ENCODE measurements at places on chromosomes 5 and 9.

GRCh38 chr9:24901319-24901718 lies 355.6 kb upstream of the IZUMO3 start:
- DNase-seq = no peak

GRCh38 chr5:31196309-31196708 lies 2.8 kb downstream of the CDH6 start:
- no peak for DNase-seq

DNA sequence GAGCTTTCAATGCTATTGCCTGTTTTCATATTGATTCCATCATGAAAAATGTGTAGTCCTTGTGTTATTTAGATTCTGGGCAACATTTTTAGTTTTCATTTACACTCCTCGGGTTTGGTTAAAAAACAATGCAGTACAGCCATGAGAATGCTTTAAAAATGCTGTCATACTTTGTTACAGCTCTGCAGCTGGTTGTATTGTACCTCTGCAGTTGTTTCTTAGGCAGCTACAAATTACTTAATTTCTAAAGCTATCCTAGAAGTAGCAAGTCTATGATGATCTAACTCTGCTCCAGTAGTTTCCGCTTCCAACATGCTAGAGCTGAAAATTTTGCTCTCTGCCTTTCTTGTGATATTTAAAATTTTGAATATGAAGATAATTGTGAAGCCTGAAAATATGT lies 20.2 kb downstream of the SNX18 start:
- DNase-seq = no peak

GRCh38 chr5:149011084-149011483 lies 51.8 kb downstream of the SH3TC2 start:
- no peak for DNase-seq

GRCh38 chr9:129336130-129336528 lies 158.1 kb upstream of the IER5L start:
- no peak for DNase-seq

DNA sequence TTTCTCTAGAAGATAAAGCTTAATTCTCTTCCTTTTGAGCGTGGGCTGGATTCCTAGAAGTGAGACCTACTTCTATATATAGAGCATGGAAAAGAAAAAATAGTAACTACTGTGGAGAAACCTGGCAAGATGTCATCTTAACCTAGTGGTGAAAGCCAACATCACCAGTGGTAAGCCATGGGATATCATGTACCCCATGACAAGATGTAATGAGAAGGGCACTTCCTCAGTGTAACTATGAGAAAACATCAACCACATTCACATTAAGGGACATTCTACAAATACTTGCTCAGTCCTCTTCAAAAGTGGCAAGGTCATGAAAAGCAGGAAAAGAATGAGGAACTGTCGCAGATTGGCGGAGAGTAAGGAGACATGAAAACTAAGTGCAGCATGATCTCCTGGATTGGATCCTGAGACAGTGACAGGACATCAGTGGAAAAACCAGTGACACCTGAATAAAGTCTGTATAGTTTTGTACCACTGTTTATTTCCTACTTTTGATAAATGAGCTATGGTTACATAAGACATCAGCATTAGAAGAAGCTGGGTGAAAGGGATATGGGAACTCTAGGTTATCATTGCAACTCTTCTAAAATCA lies 65.4 kb downstream of the PRRC1 start:
- DNase-seq = no peak

DNA sequence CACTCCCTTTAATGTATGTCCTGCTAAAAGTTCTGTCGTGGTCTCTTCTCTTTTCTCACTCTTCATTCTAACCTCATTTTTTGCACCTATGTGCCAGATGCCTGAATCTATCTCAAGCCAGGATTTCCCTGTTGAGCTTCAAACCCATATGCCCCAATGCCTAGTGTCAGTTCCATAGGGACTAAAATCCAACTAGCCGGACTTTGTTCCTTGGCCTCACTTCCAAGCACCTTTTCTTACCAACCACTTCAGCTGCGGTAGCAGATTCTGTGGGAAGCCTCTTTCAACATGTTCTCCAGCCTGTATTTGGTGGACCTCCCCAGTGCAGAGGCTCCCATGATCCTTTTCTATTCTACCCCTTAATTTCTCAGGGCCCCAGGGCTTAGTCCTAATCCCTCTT lies 17.5 kb downstream of the C9orf57 start:
- no peak for DNase-seq

- no peak for DNase-seq
Observed at GRCh38 chr9:98209530-98209929, 17.1 kb upstream of the CORO2A start.

DNA sequence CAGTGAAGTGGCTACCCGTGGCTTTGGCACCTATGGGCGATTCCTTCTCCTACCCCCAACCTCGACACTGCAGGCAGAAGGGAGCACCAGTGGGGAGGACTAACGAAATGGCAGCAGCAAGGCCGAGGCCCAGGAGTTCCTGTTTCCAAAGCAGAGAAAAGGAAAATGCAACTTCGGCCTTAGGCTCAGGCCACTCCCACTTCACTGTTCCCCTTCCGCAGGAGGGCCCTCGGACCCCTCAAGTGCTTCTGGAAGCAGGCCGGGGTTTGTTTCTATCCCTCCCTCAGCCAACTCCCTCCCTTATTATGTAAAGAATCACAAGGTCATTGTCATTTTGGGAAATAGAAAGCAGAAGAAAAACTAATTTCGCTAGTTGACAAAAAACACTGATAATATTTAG lies 36.4 kb upstream of the NKX2-5 start:
- DNase-seq = no peak

GRCh38 chr5:2686321-2687124 lies 65.0 kb downstream of the IRX2 start:
- DNase-seq = no peak

GRCh38 chr9:119148855-119149254 lies 220.4 kb downstream of the BRINP1 start:
- DNase-seq = no peak

DNA sequence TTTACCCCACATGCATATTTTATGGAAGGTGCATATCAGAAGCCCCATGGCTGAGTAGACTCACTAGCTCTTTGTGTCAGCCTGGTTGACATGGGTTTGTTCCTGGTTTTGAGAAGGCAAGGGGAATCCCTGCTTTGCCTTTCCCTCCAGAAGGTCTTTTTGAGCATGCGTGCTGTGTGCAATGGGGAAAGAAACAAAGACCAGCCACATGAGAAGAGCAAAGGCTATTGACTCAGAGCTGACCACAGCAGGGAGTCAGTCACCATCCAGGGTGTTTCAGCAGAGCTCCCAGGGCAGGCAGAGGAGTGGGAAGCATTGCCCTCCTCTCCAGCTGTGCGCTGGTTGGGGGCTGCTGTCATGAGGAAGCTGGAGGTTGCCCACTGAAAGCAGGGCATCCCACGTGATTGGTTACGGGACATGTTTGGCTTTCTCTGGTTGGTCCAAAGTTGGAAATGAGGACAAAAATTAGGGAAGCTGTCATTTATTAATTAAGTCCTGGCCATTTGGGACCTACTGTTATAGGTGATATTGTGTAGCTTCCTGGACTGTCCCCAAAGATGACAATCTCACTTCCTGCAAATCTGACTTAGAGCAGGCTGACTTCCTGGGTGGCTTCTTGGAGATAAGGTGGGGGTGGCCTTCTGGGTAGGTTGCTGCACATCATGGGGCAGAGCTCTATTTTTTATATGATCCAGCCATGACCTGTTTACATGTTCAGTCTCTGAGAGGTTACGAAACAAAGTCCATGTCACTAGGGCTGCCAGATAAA lies 48.9 kb upstream of the TDRD7 start:
- DNase-seq = no peak

DNA sequence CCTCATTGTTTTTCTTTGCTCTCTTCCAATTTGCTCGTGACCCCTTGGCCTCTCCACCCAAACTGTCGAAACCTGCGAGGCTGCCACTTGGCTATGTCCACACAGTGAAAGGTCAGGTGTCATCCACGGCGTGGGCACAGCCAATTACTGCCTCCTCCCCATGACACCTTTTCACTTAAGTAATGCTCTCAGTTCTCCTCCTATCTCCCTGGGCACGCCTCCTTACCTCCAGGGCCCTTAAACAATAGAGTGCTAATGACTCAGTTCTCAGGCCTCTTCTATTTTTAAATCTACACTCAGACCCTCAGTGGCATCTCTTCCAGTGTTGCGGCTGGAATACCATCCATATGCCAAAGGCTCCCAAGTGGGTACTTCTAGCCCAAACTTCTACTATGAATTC lies 256.8 kb downstream of the ROR2 start:
- DNase-seq = no peak

DNA sequence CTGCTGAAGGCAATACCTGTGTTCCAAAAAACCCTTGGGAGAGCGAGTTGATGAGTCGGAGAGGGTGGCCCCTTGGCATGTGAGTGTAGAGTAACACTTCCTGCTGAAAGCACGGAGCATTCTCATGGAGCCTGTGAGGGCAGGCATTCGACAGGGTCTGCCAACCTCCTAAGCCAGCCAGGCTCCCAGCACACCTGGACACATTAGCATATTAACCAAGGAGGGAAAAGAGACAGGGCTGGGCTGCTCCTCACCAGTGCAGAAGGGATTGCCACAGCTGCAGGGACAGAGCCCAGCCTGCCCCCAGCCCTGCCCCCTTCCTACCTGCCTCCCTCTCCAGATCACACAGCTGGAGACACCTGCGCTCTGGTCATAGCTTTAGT lies 46.4 kb upstream of the SEMA4D start:
- DNase-seq = no peak

Data from LNCaP clone FGC (cell line).